Renal cortical epithelial cell (primary cell): ENCODE measurements at places on chromosomes 11 and 22. TPM values are rescaled to one million over a fixed set of nuclear protein-coding genes. Genes with fewer than 3 reads are reported as not detected.
A peak's percentile ranks its signal among the peaks of the same experiment; 100 is the strongest.

DNA sequence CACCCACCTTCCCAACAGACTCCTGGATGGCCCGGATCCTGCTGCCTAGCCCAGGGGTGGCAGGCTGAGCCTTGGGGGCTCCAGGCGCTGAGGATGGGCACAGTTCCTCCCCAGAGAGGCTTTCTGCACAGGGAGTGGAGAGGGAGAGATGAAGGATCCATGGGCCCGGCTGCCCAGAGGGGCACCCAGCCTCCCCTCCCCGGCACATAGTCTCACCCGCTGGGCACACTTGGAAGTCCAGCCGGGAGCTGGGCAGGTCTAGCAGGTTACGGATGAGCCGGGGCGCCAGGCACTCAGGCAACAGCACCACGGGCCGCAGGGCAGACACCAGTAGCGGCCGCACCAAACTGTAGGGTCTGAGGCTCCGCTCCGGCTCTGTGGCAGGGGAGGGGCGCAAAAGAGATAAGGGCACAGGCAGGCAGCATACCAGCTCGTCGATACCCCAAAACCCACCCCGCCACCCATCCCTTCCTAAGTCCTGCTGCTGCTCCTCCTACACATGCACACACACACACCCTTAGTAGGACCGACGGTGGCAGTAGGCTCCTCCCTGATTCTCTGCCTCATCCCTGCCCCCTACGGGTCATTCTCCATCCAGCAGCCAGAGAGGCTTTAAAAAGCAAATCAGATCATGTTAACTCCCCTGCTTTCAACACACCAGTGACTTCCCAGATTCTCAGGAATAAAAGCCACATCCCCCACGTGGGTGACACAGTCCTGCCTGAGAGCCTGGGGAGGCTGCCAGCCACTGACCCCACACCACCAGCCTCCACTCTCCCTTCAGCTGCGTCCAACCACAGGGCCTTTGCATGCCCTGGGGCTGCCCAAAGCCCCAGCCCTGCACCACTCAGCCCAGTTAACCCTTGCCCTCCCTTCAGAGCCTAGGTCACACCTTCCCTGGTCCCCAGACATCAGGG, 6.5 kb upstream of the MFNG start:
- DNase-seq = peak; percentile 85

- no peak for DNase-seq
These were observed 15.2 kb upstream of the MTMR2 start for GRCh38 chr11:95939091-95939490.

CLDN5 gene
- total RNA-seq = 1.3 and 1.9 TPM in 2 replicates

MMP8 gene
- total RNA-seq = not detected in 2 replicates

NPTXR gene
- total RNA-seq = 0.87 and 24.7 TPM in 2 replicates
